MV-4-11 (cell line): ENCODE measurements at places on chromosomes 6 and 20.

- DNase-seq: peak; percentile 65
These were observed 199.4 kb upstream of the ZNF184 start for GRCh38 chr6:27672113-27672799.

GRCh38 chr6:40722553-40723258 is 135.5 kb upstream of the LRFN2 start:
- DNase-seq: peak; percentile 22

- DNase-seq: no peak
These were observed 203.4 kb downstream of the PTPRT start for GRCh38 chr20:42986143-42986773.

DNA sequence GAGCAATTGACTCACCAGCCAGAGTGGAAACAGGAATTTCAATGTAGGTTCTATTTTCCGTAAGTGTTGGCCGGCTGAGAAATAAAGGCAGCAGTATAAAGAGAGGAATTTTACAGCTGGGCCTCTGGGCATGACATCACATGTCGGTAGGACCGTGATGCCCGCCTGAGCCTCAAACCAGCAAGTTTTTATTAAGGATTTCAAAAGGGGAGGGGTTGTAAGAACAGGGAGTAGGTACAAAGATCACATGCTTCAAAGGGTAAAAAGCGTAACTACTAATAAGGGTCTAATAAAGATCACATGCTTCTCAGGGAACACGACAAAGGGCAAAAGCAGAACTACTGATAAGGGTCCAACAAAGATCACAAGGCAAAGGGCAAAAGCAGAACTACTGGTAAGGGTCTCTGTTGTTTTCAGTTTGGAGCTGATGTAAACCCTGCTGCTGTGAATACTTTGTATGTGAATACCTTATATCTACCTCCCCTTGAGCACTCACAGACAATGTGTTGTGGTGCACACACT is 9.0 kb upstream of the TULP4 start:
- no peak for DNase-seq

DNA sequence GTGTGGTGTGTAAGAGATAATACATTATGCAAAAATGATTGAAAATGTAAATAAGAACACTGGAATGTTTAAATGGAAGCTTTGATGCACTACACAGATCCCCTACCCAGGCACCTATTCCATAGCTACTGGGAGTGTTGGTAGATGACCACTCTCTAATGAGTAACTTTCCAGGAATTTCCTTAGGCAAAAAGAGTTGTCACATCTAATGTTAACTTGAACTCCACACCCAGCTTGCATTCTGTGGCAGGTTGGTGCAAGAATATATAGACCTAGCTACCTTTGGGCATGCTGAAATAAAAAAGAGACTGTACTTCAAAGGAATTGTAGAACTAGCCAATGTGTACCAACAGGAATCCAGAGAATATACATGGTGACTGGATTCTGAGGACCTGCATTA is 1254.2 kb upstream of the EYS start:
- DNase-seq: no peak

DNA sequence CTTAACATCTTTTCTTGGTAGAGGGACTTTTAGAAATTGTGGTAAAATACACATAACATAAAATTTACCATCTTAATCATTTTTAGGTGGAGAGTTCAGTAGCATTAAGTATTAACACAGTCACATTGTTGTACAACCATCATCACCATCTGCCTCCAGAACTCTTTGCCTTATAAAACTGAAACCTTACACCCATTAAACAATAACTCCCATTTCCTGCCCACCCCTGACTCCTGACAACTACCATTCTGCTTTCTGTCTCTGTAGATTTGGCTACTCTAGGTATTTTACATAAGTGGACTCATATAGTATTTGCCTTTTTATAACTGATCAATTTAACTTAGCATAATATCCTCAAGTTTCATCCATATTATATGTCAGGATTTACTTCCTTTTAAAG is 88.7 kb downstream of the ZHX3 start:
- DNase-seq: no peak

DNA sequence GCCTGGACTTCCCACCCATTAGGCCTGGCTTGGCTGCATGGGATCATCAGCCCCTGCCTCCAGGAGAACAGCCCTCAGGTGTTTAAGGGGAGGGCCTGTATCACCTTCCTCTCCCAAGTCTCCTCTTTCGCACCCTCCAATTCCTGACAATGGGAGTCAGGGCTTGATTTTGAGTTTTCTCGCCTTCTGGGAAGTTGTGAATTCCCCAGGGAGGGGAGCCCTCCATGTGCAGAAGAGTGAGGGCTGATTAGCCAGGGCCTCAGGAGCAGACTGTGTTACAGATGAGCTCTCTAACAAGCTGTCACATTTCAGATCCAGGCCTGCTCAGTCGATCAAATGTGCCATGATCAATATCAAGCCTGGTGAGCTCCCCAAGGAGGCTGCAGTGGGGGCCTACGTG is 42.4 kb downstream of the CNBD2 start:
- DNase-seq: no peak

GRCh38 chr6:98384801-98385200 is 449.6 kb upstream of the POU3F2 start:
- DNase-seq: no peak

- DNase-seq: no peak
These were observed 12.5 kb downstream of the ERMARD start for GRCh38 chr6:169763881-169764280.

DNA sequence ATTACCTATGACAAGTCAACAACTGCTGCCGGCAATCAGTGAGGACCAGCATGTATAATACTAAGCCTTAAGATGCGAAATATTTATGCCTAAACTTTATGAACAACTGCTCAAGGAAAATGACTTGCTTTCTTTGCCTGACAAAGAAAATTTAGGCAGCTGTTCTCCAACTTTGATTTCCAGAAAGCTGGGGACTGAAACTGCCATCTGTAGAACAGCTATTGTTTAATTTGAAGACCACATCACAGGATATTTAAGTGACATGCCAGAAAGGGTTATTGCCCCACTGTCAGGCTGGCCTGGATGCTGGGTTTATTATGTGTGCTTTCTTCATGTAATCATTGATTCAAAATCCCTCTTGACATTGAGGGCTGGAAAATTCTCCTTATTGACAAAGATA is 153.9 kb upstream of the ENPP5 start:
- DNase-seq: no peak

- no peak for DNase-seq
These were observed 33.2 kb downstream of the PLEKHG1 start for GRCh38 chr6:150632785-150633485.

DNA sequence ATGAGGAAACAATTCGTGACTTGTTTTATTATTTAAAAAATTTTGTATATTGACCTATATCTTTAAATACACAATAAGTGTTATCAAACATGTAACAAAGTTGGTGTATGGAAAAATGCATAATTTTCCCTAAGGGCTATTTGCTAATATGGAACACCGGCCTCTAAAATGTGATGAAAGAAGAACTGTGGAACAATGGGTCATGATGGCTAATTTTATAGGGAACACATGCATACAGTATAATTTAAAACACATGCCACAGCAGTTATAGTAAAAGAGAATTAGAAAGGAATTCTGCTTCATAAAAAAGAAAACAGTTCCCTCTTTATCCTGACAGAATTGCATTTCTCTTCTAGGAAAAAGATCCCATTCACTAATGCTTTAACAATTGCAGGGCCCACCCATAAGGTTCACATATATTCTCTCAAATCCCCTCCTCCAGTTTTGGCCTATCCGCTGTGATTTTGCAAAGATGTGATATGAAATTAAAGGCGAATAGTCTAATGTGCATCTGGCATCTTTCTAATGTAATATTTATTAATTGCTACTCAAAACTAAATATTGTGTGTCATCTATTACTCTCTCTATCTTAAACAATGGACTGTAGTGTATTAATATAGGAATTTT is 628.1 kb upstream of the CITED2 start:
- DNase-seq: no peak

- no peak for DNase-seq
These were observed 11.7 kb downstream of the ZBTB46 start for GRCh38 chr20:63819224-63819921.

DNA sequence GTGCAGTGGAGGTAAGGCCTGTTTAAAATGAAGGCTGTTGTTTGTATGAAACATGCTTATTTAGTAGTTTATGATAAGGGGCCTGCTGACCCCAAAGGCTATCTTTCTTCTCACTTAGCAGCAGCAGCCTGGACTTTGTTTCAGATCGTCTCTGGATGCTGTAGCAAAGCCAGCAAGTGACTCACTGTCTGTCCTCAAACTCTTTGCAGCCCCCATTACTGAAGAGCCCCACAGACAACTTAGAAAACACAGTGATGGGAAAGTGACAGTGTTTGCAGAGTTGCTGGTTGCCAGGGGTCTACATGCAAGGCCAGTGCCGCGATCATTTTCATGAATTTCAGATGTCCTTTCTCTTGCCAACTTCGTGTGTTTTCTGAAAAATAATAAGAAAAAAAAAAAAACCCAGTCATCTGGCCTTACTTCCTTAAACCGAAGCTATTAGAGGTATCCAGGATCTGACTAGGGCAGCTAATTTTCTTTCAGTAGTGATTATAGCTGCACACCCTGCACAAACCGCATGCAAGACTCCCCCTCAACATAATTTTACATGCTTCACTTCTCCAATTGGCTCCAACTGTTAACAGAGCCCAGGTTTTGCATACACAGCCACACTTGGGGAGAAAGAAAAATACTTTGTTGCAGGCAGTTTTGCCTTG is 11.6 kb upstream of the F13A1 start:
- DNase-seq: peak; percentile 84

GRCh38 chr6:127533011-127533410 is 13.9 kb upstream of the MTCL3 start:
- DNase-seq: peak; percentile 30

DNA sequence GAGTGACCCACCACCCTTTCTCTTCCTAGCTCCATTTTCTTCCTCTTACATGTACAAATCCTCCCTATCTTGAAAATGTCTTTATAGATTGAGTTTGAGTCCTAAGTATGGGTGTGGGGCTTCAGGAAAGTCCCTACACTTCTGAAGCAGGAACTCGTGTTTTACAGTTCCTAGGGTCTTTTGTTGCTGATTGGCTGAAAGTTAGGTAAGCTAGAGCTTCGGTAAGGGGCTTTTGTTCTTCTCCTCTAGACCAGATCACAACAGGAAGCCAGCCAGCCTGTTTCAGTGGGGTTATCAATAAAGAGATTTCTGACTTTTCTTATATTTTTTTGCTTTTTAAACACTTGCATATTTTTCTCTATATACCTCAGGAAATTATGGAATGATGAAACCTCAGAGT is 51.3 kb downstream of the CNR1 start:
- DNase-seq: no peak

DNA sequence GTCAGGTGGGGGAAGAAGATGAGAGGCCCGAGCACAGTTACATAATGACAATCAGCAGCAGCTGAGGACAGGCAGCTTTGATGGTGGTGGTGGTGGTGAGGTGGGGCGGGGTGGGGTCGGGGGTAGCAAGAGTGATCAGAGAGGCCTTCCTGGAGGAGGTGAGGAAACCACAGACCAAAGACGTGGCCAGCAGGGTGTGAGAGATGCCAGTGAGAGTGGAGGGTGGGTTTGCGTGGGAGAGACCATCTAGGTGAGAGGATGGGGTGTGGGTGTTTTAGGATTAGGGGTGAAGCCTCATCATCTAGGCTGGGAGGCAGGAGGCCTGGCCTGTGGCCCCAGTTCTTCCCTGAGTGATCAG is 76.0 kb upstream of the TOX2 start:
- no peak for DNase-seq

DNA sequence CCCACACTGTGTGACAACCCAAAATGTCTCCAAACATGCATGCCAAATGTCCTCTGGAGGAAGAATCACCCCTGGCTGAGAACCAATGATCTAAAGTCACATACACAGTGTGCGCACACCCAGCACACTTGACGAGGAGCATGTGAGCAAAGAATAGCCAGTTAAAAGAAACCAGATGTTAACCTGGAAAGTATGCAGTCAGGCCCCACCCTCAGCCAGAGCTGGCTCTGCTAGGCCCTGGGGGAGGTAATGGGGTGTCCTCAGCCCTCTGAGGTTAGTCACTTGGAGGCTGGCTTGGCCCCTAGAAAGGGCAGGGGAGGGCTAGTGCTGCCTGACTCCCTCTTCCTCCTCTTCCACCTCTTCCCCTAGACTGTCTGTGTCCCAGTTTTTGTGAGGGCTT is 15.2 kb upstream of the GUCA1A start:
- DNase-seq: no peak

DNA sequence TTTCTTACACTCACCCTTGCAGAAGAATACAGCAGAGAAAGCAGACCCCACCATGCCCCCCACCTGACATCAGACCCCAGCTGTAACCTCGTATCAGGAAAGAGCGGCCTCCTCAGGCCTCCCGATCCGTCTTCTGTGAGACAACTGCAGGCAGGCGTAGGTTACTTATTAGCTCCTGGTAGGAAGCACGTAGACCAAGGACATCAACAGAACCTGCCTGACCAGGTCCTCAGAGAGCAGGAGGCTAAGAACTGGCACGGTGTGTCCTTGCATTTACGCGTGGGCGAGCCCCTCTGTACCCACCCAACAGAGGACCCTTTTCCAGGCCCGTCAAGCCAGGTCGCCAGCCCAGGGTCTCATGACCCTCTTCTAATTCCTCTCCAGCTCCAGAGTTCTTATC is 51.0 kb downstream of the ABHD12 start:
- DNase-seq: no peak

GRCh38 chr20:23042270-23042669 is 7.2 kb downstream of the SSTR4 start:
- DNase-seq: no peak

- no peak for DNase-seq
These were observed 25.8 kb upstream of the ADGRF5 start for GRCh38 chr6:46947497-46947896.

DNA sequence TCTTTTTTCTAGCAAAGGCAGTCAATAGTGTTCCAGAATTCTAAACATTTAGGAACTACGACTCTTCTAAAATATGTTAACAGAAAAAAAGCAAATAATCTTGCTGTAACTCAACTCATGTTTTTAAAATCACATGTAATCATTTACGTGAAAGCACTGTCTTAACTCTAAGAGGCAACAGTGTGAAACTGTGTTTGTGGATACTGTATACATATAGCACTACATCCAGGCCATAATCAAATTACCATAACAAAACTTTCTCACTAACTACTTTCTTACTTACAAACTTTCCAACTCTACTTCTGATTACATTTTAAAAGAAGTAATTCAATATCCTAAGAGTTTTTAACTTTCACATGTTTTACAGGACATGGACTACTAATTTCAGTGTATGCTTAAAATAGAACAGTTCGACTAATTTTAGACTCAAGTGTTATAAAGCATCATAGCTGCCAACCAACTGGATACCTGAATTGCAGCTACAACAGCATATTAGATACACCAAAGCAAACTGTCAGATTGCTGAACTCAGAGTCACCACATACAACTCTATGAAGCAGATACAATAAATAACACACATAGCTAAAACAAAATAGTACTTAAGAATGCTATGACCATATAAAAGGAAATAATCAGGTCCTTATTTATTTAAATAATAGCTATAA is 121.6 kb upstream of the BEND6 start:
- DNase-seq: no peak

DNA sequence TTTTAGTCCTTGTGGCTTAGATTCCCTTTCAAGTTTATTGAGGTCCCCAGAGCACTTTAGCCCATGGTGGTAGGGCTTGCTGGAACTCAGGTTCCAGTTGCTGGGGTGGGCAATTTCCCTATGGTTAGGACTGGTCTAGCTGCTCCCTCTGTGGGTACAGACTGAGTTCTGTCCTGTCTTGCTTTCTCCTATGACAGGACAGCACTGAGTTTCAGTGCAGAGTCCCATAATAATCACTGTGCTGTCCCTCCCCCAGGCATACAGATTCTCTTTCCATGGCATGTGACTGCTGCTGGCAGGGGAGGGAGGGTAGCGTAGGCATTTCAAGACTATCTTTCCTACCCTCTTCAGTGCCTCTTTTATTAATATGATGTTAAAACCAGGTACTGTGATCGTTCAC is 17.1 kb upstream of the ERVFRD-1 start:
- DNase-seq: no peak

GRCh38 chr6:13572240-13572639 is 2.2 kb upstream of the SIRT5 start:
- DNase-seq: no peak
